Activated CD4-positive, alpha-beta T cell treated with anti-CD3 and anti-CD28 coated beads, Interleukin-2, amount 50 U/mL, for 48 hours (primary cell): ENCODE measurements at places on chromosomes 7 and 10.

DNA sequence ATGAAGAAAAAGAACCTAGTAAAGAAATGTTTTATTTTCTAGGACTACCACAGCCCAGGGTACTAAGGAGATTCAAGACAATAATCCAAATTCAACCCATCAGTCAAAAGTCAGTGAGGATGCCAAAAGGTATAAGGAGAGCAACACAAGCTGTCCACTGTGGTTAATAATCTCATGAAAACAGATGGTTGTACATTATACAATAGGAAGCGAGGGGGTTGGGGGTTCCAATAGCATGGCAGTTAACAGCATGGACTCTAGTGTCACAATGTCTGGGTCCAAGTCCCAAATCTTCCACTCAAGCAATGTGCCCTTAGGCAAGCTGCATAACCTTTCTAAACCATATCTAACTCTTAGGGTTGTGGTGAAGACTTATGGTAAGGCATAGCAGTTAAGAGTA, 35.1 kb downstream of the BRAF start:
- no peak for DNase-seq

DNA sequence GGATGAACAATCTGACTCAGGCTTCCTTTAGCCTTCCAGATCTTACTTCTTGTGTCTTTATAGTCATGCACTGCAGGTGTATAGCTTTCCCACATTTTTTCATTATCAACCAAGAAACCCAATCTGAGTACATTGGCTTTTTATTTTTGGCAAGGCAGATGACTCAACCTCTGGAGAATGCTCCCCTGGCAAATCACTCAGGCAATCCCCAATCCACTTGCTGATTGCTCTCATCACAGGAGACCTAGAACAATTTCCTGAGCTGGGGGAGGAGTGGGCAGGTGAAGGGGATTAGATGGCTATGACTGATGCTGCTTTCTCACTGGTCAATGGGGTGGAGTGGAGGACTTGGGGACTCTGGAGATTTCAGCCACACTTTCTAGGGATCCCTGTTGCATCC, 134.4 kb downstream of the SLC16A9 start:
- no peak for DNase-seq

GRCh38 chr7:46397591-46397990, 476.5 kb upstream of the IGFBP3 start:
- DNase-seq = no peak

GRCh38 chr7:120460949-120461348, 188.0 kb downstream of the KCND2 start:
- DNase-seq = no peak

DNA sequence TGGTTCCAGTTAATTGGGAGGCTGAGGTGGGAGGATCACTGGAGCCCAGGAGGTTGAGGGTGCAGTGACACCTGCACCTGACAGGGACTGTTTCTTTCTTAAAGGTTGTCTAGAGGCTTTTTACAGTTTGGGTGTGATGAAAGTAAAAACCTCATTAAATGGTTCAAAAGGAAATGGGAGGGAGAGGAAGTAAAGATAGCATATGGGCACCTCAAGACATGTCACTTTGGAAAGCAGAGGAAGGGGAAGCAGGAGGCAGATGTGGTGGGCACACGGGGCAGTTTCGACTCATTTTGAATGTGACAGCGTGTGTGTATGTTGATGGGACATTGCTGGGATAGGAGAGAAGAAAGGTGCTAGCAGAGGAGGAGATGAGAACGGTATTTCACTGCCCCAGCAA, 203.1 kb downstream of the MLLT10 start:
- no peak for DNase-seq

DNA sequence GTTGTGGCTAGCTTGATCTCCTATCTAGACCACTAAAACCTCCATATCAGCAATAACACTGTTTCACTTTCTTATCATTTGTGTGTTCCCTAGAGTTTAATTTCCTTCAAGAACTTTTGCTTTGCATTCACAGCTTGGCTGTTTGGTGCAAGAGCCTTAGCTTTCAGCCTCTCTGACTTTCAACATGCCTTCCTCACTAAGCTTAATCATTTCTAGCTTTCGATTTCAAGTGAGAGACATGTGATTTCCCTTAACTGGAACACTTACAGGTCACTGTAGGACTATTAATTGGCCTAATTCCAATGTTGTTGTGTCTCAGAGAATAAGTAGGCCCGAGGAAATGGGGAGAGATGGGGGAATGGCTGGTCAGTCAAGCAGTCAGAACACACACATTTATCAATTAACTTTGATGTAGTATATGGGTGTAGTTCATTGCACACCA, 10.6 kb upstream of the BPGM start:
- no peak for DNase-seq

DNA sequence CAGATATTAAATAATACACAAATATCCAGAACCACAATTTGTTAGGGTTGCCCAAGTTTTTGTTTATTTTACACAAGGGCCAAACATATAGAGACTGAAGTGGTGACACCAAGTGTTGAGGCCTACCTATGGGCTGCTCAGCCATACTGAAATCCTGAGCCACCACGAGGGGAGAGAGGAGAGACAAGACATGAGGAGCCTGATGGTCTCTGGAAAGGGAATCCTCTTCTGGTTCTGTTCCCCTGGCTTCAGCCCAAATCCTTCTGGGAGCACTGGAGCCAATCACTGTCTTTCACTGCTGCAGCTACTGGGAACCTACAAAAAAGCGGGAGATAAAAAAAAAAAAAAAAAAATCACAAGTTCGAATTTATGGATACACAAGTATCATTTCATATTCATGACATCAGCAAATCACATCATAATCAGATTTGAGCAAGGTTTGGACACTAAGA, 1.9 kb downstream of the SKIDA1 start:
- no peak for DNase-seq

DNA sequence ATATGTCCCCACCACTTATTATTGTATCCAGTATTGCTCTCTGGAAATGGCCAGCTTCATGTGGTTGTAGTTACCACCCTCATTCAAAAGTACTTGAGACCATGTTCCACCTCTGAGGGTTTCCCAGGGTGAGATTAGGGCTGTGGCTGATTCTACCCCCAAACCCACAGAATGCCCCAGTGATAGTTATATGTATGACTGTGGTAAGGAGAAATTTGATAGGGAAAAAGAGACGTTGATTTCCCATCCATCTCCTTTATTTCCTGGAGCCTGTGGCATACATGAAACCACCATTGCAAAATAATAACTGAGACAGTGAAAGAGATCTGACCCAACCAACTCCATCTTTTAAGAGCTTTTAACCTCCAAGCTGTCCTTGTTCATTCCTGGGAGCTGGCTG, 25.2 kb downstream of the ARL5B start:
- no peak for DNase-seq

GRCh38 chr10:32790483-32790882, 167.5 kb downstream of the ITGB1 start:
- DNase-seq = no peak

DNA sequence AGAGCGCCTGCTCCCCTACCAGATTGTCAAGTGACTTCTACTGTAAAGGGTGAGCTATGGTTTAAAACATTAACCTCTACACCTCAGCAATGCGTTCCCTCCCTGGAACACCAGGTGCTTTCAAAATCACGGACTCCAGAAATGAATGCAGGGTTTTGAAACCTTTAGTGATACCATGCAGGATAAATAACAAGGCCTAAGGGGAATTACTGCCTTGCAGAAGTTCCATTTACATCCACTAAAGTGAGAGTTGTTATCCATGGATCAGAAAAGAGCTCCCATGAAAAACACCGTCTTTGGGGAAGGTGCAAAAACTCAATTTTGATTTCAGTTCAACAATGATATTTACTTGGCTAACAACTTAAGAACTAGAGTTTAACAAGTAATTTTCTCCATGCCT, 4.0 kb downstream of the FZD8 start:
- DNase-seq = no peak

DNA sequence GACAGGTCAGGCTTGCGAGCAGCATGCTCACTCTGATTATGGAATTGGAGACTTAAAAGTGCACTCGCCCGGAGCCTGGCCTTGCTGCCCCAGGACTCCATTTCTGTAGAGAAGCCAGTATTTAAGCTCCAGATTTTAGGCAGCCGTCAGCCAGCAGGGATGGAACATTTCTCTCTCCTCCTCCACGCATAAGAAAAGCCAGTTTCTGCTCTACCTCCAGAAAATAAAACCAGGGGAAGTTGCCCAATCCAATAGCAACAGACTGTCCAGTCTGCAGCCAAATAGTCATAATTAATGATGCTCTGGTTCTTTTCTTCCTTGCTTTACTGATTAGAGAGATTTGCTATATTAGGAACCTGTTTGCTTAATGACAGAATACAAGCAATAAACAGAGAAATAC, 203.2 kb downstream of the GFRA1 start:
- no peak for DNase-seq

DNA sequence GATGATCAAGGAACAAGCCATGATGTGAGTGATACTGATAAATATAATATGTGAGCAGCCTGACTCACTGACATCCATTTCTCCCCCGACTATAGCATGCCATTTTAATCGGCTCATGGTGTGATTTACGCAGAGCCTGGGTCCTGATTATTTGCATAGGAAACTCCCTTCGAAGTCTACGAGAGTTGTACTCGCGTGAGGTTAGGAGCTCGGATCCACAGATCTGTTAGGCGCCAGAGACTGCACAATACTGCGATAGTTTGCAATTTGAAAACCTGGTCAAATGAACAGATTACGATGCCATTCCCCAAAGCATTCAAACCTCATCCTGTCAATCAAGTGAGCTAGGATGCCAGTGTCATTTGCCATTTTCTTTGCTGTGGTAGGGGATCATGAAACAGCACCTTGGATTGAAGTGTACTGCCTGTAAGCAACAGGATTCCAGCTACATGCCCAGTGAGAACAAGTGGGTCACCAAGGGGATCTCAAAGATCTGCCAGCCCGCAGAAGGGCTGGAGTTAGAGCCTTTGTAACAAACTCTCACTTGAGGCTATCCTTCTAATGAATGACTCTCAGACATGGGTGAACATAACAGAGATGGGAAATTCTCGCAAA, 158.3 kb downstream of the FRMD4A start:
- no peak for DNase-seq

DNA sequence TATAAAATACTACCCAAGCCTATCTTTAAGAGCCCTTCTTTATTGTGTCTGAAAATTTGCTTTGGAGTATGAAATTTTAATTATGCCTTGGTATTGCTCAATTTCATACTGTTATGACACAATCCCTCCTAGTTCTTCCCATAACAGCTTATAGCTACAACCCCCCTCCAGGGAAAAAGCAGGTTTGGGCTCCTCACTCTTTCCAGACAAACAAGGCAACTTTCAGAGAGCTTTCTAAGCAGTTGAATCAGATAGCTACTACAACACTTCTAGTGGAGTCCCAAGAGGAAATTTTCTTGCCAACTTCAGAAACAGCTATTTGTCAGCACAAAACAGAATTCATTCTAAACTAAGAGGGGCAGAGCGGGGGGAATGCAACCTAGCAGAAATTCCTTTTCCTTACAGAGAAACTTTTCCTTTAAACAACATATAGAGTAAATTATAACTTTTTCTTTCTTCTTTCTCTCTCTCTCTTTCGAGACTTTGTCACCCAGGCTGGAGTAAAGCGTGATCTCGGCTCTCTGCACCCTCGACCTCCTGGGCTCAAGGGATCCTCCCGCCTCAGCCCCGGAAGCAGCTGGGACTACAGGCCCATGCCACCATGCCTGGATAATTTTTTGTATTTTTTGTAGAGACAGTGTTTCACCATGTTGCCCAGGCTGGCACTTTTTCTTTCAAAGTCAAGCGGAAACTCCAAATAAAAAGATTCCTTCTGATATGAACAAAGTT, 26.0 kb upstream of the JMJD1C start:
- no peak for DNase-seq

DNA sequence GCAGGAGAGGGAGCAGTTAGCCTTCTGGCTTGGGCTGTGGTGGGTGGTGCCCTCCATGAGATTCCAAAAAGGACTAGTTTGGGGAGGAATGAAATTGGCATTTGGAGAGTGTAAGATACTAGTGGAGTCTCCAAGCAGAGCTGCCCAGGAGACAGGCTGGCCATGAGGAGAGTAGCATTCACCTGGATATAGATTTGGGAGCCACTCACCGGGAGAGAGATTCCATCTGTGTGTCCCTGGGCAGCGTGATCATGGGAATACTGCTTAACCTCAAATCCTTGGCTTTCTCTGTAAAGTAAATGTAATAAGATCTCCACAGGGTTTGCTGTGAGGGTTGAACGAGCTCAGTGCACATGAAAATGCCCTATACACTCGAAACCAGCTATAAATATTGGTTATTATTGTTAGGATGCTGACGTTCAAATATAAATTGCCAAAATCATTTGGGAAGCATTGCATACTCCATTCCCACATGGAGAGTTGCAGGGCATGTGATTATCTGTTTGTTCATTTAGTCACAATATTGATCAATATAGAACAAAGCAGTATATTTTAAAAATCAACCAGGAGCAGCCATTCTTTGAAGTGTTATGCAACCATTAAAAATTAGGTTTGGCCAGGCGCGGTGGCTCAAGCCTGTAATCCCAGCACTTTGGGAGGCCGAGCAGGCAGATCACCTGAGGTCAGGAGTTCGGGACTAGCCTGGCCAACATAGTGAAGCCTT, 143.7 kb downstream of the CUX1 start:
- DNase-seq = no peak

- DNase-seq = no peak
Observed at GRCh38 chr7:108201766-108202165, 71.6 kb upstream of the LAMB4 start.

DNA sequence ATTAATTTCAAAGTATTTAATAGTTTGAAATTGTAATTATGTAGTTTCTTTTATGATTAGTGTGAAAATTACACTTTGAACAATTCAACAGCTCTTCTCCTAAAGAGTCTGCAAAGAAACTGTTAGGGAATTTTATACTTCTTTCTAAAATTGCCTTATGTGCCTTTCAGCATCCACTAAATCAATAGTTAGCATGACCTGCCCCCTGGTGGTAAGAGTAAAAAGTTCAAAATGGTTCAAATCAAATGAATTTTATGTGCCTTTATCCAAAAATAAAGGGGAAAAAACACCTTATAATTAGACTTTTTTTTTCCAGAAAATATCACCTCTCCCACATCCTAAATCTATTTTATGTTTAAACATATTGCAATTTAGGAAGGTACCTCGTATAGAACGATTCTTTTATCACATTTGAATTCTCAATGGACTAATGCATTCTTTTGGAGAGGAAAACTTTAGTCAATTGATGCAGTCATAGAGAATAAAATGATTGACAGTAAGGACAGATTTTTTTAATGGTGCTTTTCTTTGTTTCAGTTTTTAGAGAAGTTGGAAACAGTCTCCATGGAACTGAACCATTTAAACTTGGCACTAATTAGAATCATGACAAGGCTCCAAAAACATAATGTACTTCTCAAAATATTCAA, 163.7 kb downstream of the SEMA3D start:
- no peak for DNase-seq

DNA sequence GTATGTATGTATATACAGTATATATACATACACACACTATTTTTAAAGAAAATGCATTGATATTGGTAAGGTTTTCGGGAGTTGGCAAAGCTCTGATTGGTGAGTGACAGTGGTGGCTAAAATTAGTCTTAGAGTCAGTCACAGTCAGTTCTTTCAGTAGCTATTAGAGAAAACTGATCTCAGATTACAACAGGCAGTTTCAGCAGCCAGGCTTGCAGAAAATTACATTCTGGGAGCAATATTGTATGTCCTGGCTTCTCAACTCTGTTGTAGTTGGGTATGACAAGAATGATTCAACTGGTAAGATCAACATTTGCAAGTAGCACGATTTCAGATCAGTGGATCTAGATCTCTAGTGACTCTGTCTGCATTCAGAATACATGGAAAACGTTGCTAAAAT, 897.9 kb upstream of the AUTS2 start:
- no peak for DNase-seq

- no peak for DNase-seq
Observed at GRCh38 chr10:74787457-74787856, 38.9 kb upstream of the KAT6B start.
